ENCODE measurements at places on chromosomes 2 and 18.
A peak's percentile ranks its signal among the peaks of the same experiment; 100 is the strongest.

- no peak for DNase-seq
Measured at GRCh38 chr2:149738767-149739166, 151.2 kb upstream of the MMADHC start.

GRCh38 chr2:212135739-212136138 is 402.9 kb downstream of the ERBB4 start:
- peak; percentile 70 for DNase-seq

DNA sequence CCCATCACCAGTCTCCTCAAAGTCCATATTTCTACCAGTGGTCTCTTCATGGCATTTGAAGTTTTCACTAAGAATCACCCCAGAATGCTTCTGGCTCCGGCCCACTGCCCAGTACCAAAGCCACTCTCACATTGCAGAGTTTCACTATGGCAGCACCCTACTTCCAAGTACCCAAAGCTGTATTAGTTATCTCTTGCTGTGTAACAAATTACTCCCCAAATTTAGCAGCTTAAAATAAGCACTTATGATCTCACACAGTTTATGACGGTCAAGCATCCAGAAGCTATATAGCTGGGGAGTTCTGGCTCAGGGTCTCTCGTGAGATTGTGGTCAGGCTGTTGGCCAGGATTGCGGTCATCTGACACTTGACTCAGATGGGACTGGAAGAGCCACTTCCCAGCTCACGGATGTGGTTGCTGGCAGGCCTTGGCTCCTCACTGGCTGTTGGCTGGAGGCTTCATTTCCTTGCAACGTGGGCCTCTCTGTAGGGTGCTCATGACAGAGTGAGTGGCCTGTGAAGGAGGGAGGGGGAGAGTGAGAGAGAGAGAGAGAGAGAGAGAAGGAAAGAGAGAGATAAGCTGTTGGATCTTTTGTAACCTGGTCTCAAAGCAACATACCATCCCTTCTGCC is 189.5 kb downstream of the CTIF start:
- no peak for DNase-seq

DNA sequence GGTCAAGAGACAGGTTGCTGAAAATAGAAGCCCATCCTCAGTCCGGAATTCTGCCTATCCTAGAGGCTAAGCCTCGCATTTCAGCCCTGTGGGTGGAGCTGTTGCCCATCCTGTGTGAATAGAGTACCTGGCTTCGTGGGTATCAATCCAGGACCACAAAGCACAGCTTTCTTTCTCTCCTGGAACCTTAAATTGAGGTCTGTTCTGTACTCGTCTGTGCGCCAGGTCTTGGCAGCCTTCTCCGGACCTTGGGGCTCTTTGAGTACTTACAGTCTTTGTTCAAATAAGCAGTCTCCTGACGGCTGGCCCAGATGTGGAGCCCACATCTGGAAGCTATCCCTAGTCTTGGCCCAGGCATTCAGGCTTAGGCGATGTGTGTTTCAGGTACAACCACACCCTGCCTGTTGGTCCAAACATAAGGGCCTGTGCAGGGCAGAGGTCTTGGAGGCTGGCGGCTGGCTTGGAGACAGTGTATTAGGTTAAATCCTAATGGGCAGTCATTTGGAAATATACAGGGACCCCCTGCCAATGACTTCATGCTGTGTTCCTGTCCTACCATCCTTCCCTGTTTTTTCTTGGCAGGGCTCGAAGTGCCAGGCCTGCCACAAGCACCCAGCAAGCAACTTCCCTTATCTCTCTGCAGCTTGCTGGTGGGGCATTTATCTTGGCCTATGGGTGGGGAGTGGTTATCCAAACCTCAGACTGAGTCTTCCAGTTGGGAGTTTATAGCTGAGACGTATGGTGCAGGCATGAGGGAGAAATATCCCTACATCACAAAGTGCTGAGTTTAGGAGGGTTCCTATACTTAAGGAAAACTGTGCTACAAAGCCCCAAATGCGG is 294.1 kb downstream of the BCL2 start:
- DNase-seq: peak; percentile 42

DNA sequence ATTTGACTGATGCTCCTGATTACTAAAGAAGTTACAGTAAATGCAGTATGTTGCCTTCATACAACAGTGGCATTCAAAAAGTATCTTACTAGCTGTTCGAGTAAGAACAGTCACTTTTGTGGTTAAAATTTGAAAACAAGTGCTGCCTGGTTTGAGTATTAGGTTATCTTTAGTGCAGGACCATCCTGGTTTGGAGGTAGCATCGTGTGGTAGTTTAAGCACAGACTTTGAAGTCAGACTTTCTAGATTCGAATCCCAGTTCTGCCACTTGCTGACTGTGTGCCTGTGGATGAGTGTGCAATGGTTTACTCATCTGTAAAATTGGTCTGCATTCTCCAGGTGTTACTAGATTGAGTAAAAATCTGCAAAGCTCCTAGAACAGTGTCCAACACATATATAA is 96.8 kb downstream of the SGPP2 start:
- no peak for DNase-seq
